Activated T-helper 1 cell treated with anti-CD3 and anti-CD28 coated beads, Interleukin-2, amount 50 U/mL, for 16 hours (primary cell): ENCODE measurements at places on chromosomes 4 and X.

DNA sequence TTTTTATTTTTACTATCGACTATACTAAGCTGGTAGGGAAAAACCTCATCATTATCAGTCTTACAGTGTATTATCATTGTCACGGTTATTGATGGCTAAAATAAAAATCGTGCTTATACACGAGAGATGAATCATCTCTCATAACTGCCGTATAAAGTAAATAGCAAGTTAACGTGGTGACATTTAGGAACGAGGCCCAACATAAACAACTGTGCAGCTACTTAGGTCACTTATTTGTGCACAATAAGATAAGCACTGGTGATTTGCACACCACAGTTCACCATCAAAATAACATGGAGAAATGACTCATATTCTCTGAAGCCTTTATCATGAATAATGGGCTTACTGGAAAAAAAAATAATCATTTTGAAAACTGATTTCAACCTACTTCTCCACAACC is 482.0 kb upstream of the TENM3 start:
- no peak for DNase-seq

- DNase-seq = no peak
These were observed 91.4 kb downstream of the STK32B start for GRCh38 chr4:5142726-5143125.

GRCh38 chr4:47824840-47825239 is 13.0 kb downstream of the CORIN start:
- DNase-seq = no peak

DNA sequence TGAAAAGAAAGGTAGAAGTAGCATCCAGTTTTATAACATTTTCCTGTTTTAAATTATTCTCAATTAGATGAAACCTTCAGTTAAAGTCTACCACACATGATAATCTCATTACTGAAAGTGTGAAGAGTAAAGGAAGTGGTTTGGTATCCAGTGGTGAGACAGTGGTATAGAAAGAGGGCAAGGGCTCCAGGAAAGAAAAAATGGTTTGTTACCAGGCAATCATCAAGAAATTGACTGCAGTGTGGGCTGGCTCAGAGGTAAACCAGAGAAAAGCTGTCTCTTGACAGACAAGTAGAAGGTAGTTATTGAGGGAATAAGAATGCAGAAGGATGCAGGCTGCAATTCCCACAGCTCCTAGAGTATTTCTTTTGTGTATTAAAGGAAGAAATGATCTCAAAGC is 406.2 kb downstream of the TLL1 start:
- DNase-seq = no peak

DNA sequence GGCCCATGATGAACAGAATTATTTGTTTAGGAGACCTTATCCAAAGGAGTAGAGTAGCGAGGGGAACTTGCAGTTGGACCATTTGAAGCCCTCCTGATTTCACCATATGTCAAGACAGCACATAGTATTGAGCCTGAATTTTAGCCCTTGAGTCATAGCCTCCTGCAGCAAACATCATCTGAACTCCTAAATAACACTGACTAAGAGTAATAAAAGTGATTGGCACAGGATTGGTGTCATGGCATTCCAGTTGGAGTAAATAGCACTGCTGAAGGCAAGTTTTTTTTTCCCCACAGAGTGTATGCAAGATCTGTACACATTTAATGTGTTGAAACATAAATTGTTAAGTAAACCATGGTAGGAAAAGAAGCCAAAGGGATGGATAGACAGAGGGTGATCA is 89.0 kb downstream of the COMMD8 start:
- no peak for DNase-seq

DNA sequence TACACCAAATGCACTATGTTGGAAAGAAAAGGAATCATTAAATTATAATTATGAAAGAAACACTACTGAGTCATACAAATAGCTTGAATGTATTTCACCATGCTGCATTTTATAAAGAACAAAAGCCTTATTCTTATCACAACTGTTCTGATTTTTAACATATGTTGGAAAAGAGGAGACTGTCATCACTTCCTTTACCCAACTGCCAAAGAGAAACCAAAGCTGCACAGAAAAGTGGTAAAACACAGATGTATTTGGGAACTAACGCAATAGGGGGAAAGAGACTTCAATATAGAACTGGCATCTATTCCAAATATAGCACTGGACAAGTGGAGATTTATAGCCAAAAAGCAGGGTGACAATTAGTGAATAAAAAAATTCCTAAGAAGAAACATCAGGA is 181.0 kb downstream of the SPANXN3 start:
- DNase-seq = no peak

- DNase-seq = no peak
These were observed 66.7 kb downstream of the STAG2 start for GRCh38 chrX:124028182-124028581.

DNA sequence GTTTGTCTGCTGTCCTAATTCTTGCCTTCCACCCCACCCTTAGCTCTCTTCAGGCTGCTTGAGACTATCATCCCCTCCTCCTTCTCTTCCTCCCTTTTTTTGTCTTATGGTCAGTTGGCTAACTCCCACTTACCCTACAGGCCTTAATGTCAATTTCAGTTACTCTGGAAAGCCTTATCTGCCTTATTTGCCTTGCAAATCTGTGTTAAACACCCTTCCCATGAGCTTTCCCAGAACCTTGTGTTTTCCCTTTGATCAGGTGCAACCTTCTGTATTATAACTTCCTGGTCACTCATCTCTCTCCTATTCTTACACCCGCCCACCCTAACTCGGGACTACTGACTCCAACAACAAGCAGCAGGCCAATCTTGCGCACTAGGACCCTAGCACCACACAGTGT is 74.8 kb downstream of the COX18 start:
- no peak for DNase-seq

DNA sequence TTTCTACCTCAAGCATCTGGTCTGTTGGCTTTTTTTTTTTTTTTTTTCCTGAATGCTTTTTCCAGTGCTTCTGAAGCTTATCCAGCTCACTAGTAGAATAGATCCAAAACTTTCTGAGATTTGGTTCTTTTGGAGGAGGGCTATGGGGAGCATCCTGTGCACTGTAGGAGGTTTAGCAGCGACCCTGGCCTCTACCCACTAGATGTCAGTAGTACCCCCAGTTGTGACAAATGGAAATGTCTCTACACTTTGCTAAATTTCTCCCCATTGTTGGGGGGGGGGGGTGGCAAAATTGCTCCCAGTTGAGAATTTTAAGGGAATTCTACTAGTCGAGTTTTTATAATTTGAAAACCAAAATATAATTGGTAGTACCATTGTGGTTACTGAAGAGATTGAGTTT is 23.0 kb upstream of the PPA2 start:
- DNase-seq = no peak

DNA sequence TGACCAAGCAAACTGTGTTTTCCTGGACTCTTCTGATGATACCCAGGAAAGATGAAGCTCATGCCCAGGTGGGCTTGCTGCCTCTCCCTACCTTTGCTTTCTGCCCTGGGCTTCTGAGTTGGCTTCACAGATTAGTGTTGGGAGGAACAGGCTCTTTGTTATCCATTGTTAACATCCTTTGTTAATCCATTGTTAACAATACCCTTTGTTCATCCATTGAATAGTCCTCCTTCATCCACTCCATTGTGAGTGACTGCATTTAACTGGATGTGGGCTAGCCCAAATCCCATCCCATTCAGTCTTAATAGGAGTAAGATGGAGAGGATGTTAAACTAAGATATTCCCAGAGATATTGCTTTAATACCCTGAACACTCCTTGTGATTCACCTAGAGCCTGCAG is 199.0 kb upstream of the LNX1 start:
- DNase-seq = no peak

DNA sequence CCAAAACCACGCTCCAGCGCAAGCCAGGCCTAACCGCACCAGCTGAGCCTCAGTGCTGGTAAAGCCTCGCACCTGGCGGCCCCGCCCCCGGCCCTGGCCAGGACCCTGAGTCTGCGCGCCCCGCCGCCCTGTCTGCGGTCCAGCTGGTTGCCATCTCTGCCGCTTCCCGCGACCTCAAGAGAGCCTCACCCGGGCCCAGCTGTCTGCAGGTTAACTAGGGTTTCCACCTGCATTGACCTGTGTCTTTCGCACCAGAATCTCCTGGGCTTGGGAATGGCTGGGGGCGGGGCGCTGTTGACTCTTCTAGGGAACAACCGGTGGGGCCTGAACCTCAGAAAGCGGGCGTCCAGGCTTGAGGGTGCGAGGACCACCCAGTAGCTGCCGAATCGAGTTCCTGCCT is 207.7 kb upstream of the PRPS2 start:
- no peak for DNase-seq

- no peak for DNase-seq
These were observed at the start of gene MYOZ2 for GRCh38 chr4:119135721-119136121. TSS of gene MYOZ2 (plus strand) at chr4:119135832. CDS start at chr4:119136526, 694 bp downstream.

GRCh38 chr4:88865046-88865445 is 167.4 kb upstream of the NAP1L5 start:
- no peak for DNase-seq

- no peak for DNase-seq
These were observed 1043.1 kb upstream of the TENM3 start for GRCh38 chr4:181200076-181200475.

DNA sequence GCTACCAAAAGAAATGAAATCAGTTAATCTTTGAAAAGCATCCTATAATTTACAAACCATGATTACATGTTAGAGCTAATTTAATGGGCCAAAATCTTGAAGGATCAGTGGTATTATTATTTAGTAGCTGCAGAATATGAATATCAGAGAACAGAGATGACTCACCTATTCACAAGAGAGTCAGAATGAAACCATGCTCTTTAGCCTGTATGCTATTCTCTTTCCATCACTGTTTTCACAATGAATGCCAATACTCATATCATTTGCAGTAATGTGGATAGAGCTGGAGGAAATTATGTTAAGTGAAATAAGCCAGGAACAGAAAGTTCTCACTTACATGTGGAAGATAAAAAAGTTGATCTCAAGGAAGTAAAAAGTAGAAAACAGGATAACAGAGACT is 414.1 kb downstream of the CENPC start:
- DNase-seq = no peak

GRCh38 chrX:120335289-120335688 is 24.0 kb upstream of the TMEM255A start:
- DNase-seq = no peak

DNA sequence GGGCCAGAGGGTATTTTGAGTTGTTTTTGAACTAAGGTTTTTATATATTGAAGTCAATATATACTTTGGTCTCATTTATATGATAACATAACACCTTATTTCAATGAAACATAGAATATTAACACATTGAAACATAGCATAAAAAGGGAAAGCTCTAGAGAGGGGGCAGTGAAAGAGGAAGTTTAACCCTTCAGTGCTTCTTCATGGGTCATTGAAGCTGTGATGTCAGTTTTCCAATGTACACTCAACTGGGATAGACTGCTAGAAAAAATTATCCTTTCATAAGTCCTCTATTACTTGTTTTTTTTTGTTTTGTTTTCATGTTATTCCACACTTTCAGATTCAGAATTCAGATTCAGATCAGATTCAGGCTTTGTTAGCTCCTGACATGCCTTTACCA is 442.7 kb downstream of the EPHA5 start:
- no peak for DNase-seq

- DNase-seq = no peak
These were observed 4.4 kb downstream of the ZFYVE28 start for GRCh38 chr4:2413821-2414610.

DNA sequence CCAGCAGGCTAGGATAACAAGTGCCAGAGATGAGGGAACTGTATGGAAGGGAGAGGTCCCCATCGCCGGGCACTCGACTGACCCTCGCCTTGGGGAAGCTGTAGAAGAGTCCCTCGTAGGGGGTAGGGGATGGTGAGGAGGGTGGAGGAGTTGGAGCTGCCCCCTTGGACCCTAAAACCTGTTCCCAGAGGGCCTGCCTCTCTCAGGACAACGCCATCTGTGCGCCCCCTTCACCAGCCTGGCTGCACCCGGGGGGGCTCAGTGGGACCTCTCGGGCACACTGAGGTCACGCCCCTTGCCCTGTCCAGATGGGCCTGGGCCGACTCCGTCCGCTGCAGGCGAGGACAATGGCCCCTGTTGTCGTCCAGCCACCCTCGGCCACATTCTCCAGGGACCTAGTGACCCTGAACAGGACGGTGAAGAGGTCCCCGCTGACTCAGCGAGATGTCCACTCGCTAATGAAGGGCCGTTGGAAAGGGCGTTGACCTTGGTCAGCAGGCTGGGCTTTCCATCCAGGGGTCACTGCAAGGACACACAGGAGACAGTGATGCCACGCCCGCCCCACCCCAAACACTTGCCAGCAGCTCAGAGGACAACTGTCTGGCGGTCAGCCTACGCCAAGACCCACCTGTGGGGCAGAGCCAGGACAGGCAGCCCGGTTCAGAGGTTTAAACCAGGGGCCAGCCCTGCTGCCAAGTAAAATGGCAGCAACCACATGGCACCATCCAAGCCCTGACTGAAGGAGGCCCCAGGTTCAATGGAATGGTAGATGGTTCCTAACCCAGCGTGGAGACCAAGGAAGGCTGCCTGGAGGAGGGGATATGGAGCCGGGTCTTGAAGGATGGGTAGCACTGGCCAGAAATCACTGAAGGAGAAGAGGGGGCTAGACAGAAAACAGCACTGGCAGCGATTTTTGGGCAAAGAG is 51.2 kb downstream of the HMX1 start:
- no peak for DNase-seq

- no peak for DNase-seq
These were observed 1609.1 kb downstream of the C4orf33 start for GRCh38 chr4:130705023-130705422.

GRCh38 chrX:19554786-19555185 is 39.5 kb upstream of the MAP3K15 start:
- DNase-seq = no peak

GRCh38 chr4:5460106-5460801 is 248.1 kb downstream of the EVC2 start:
- no peak for DNase-seq

DNA sequence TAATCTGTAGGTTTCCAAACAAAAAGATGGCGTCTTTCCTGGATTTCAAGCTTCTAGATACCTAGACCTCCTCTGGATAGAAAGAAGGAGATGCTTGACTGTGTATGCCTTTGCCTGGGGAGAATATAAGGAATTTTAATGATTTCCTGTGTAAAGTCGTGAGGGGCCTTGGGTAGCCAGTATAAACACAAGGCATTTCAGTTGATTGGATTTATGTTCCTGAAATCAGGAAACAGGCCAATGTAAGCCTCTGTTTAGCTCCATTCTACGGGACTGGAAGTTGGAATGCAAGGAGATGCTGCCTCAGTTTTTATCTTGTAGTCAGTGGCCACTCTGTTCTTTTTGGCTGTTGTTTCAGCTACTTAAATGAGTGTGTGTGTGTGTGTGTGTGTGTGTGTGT is 137.2 kb downstream of the GUCY2F start:
- DNase-seq = no peak
